GM12865 (cell line): ENCODE measurements at places on chromosomes 11 and 22.

DNA sequence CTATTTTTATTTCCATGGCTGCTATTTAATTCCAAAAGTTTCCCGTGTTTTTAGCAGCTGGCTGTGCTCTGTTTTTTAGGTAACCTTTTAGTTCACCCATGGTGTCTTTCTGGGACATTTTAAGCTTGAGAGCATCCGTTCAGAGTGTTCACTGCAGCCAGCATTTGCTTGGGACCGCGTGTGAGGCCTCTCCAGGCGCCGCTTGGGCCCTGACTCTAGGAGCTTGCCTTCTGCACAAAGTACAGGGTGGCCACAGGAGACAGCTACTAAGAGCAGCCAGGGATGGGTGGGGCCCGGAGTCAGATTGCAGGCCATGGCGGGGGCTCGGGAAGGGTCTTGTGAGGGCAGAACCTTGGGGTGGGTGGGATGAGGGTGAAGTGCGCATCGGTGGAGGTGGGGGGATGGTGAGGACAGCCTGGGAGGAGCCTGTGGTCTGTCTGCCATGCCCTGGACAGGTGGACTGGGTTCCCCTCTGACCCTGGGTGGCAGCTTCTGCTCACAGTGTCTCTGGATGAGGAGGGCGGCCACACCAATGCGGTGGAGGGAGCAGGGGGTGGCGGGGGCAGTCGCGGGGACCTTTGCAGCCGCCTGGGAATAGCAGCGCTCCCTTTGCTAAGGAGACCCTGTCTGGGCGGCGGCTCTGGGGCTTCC, 288.1 kb downstream of the TBC1D22A start:
- DNase-seq, result no peak

DNA sequence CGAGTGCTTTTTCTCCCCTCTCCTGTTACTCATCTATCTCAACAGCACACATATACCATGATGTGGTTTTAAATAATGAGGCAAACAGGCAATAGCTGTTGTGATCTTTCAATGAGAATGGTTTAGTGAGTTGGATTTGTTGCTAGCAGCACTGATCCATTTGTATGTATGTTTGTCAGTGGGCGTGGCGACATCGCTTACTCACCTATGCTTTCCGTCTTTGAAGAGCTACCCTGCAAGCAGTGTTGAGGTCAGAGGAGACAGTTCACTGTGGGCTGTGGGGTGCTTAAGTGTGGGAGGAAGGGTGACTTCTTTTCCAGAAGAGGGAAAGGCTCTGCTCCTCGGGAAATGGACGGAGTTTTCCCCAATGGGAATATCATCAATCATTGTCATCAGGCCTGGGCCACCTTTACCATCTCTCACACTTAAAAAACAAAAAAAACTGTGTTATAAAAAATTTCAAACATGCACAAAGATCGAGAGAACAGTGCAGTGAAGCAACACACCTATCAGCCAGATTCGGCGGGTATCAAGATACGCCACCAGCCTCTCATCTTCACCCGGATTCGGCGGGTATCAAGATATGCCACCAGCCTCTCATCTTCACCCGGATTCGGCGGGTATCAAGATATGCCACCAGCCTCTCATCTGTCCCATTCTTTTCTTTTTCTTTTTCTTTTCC, 83.8 kb downstream of the TBC1D22A start:
- no peak for DNase-seq

DNA sequence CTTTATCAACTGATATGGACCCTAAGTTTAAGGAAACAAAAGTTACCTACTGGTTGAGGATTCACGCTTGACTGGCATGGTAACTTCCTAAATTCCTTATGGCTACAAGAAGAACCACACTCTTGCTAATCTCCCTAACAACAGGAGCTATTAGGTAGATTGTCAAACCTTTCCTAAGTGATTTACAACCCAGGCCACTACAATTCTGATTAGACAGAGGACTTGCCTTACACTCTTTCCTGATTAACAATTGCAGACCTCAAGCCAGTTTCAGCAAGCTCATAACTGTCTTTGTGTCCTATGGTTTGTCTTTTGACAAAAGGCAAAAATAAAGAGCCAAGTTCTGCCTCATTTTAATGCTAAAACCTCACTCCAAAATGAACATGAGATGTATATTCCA, 16.3 kb downstream of the OR52K2 start:
- no peak for DNase-seq

GRCh38 chr22:47835726-47836125, 1073.3 kb downstream of the TBC1D22A start:
- DNase-seq, result no peak

DNA sequence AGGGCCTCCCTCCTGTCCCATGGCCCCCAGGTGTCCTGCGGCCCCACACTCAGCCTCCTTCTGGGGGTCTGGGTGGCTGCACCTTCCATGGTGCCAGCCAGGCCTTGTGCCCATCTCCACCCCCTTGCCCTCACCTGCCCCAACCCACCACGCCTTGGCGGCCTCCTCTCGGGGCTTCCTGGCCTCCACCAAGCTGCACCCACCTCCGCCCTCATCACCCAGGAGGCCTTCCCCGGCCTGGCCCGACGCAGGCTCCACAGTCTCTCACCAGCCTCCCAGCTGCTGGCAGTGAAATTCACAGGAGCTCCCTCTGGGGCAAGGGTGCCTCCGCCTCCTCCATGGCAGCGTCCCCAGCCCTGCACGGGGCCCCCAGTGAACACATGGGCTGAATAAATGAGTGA, 35.9 kb upstream of the WNT7B start:
- DNase-seq, result no peak

GRCh38 chr11:37264060-37264459, 666.0 kb upstream of the RAG2 start:
- DNase-seq, result no peak

DNA sequence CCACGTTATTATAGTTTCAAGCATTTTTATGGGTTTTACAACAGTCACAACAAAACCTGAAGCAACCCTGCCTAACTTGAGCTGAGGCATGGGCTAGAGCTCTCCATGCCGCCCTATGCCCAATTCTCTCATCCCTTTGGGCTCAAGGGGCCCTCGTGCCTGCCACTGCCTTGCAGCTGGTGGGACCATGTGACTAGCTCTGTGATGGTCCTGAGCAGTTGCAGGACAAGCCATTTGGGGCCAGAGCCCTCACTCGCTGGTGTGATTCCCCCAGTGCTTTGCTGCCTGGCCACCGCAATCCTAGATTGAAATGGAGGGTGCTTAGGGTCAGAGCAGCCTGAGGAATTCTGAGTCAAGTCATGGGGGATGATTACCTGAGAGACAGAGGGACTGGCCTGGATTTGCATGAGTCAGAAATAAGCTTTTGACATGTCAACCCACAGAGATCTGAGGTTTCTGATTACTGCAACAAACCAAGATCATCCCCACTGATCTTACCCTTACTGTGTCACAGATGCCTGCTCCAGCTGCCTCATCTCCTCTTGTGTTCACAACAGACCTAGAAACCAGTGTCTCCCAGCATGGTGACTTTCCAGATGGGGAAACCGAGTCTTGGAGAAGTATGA, 323.7 kb downstream of the BRD1 start:
- no peak for DNase-seq

- DNase-seq, result no peak
These were observed 28.2 kb downstream of the C2CD3 start for GRCh38 chr11:74142624-74143023.
